CD14-positive monocyte (primary cell): ENCODE measurements at places on chromosomes 3 and 15.

- DNase-seq, result no peak
Observed at GRCh38 chr3:14539742-14540491, at the start of gene GRIP2. Gene GRIP2 (minus strand): TSS chr3:14540342. CDS start chr3:14540308, 34 bp downstream.

GRCh38 chr3:159253860-159254259 is 452.0 kb downstream of the MFSD1 start:
- no peak for DNase-seq

DNA sequence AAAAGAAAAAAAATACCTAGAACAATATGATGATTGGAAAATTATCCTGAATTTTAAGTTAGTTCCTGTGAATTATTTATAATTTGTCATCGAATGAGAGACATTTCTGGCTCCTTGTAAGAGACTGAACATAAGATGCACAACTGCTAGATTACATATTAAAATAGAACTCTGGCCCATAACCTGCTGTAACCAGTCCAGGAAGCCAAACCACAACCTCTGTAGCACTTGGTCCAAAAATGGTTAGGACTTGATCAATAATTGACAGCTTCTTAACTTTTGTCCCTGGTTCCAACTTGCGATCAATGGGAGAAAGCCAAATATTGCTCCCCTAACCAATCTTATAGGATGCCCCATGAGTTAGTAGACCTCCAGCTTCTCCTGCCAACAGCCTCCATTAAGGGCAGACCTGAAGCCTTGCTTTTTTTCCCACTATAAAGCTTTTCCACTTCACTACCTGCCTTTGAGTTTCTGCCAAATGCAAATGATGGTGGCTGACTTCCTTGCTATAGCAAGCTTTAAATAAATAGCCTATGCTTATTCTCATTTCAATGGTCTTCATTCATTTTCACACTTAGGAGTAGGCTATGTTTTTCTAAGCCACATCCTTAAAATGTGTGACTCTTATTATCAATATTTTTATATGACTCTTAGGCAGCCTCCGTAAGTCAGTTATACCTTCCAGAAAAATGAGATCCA is 224.0 kb upstream of the ARHGEF26 start:
- DNase-seq, result no peak

- DNase-seq, result no peak
Observed at GRCh38 chr3:46031269-46031668, 4.0 kb upstream of the XCR1 start.

- peak; percentile 62 for DNase-seq
Observed at GRCh38 chr15:50247819-50248655, 17.5 kb downstream of the HDC start.

GRCh38 chr15:77773903-77774302 is 141.2 kb upstream of the LINGO1 start:
- DNase-seq, result no peak

- peak; percentile 78 for DNase-seq
Observed at GRCh38 chr3:170038434-170039110, 777 bp downstream of the GPR160 start.

DNA sequence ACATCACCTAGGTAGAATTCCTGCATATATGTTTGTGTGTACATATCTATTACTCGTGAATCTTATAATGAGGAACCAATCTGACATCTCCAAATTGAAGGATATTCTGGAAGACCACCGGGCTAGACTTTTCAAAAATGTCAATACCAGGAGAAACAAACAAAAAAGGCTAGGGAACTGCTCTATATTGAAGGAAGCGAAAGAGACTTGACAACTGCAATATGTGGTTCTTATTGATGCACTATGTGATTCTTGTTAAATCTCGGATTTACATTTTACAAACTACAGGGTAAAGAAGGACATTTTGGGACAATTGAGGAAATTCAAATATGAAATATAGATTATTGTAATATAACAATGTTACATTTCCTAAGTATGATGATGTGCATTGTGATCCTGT is 137.5 kb upstream of the CCDC54 start:
- DNase-seq, result no peak

DNA sequence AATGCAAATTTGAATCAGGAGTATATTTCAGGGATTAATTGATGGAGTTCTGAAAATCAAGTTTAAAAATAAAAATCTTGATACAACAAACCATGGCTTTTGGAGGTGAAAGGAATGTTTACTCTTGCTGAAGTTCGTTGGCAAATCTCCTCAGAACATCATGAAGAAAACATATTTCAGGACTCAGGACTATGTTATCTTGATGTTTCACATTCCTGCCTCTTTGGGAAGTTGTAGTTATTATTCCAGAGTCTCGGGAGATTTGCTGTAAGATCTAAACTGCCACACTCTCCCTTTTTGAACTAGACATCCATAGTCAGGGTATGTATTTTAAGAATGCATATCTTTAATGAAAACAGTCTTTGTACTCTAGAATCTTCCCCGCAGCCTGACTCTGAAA is 271.2 kb downstream of the RBMS3 start:
- DNase-seq, result no peak

- DNase-seq, result no peak
Observed at GRCh38 chr3:157759311-157759710, 256.1 kb upstream of the VEPH1 start.

DNA sequence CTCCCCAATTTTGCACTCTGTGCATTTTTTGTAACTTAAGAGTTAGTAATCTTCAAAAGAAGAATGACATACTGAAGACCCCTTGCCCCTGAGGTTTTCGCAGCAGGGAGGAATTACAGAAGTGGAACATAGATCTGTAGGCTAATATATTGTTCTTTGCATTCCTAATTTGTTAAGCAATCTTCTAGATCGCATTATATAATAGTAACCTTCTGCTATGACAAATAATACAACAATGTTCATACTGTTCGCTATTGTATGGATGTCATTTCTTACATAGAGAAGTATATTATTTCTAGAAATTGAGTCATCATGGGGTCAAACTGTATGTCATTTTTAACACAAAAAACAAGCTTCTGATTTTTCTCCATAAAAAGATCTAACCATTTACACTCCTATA is 95.8 kb upstream of the TGFBR2 start:
- no peak for DNase-seq

DNA sequence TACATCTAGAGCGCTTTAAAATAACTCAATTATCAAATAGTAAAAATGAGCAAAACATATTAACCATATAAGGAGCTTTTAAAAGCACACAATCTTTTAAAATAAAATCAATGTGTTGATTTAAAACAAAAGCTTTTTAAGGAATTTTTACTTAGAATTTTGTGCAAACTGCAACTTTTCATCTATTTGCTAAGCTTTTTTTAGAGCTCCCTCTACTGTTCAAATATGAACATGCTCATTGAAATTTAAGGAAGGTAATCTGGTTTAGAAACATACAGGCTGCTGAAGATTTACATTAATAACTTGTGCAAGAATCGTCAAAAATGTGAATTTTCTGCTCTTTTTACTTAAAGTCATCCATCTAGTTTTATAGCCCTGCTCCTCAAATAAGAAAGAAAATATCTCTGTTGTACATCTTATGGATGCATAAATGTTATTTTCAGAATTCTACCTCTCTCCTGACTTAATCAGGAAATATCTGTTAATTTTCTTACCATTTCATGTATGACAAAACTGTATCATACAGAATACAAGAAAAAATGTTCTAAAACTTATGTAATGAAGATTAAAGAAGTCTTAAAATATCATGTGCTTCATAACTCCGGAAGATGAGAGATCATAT is 469.4 kb upstream of the ROBO2 start:
- no peak for DNase-seq

GRCh38 chr15:90126596-90127435 is 24.5 kb upstream of the IDH2 start:
- no peak for DNase-seq

DNA sequence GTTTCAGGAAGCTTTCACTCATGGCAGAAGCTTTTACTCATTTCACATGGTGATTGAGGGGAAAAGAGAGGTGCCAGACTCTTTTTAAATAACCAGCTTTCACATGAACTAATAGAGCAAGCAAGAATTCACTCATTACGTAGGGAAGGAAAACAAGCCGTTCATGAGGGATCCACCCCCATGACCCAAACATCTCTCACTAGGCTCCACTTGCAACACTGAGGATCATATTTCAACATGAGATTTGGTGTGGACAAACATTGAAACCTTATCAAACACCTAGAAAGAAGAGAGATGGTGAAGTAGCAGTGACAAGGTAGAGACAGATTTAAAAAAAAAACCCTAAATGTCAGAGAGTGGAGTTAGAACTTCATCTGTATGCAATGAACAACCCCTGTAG is 408.6 kb upstream of the PDZRN3 start:
- DNase-seq, result no peak

DNA sequence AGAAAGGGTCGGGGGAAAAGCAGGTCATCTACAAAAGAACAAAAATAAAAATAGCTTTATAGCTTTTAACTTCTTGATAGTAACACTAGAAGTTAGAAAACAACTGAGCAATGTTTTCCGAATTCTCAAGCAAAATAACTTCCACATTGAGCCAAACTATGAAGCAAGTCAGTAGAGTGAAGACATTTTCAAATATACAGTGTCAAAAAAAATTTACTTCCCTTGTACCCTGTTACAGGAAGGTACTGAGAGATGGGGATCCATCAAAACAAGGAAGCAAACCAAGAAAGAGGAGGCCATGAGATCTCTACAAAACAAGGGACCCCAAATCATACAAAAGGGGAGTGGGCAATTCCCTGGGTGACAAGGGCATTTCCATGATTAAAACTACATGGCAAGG is 26.6 kb upstream of the STIMATE start:
- DNase-seq, result peak; percentile 21

- DNase-seq, result no peak
Observed at GRCh38 chr3:104805508-104805907, 561.2 kb upstream of the ALCAM start.

GRCh38 chr3:177469216-177469615 is 271.9 kb upstream of the TBL1XR1 start:
- no peak for DNase-seq

DNA sequence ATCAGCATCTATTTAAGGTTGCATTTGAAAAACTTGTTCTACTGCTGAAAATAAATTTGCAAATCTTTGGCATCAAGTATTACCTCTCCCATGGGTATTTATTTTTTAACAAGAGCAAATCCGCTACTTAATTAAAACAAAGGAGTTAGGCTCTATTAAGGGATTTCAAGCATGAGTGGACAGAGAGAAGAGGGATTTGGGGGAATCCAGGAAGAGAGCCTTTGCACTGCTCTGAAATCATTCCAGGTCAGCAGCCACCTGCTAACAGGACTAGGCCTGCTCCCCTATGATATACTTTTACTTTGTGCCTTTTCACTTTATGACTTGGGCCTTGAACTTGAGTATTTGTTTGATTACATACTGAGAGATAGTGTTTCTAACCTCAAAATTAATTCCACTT is 57.1 kb downstream of the IQCH start:
- no peak for DNase-seq

GRCh38 chr15:49769225-49769624 is 148.4 kb downstream of the DTWD1 start:
- no peak for DNase-seq
